Stimulated activated CD8-positive, alpha-beta memory T cell treated with anti-CD3 and anti-CD28 coated beads, Interleukin-2, amount 100 ng/mL, for 1 hour (primary cell): ENCODE measurements at places on chromosomes 5 and 9.

GRCh38 chr5:174418809-174419539 is 305.4 kb upstream of the MSX2 start:
- no peak for DNase-seq

GRCh38 chr5:143222287-143223231 is 180.9 kb downstream of the NR3C1 start:
- DNase-seq: no peak

- DNase-seq: no peak
These were observed 193.7 kb upstream of the NREP start for GRCh38 chr5:111950660-111951059.

DNA sequence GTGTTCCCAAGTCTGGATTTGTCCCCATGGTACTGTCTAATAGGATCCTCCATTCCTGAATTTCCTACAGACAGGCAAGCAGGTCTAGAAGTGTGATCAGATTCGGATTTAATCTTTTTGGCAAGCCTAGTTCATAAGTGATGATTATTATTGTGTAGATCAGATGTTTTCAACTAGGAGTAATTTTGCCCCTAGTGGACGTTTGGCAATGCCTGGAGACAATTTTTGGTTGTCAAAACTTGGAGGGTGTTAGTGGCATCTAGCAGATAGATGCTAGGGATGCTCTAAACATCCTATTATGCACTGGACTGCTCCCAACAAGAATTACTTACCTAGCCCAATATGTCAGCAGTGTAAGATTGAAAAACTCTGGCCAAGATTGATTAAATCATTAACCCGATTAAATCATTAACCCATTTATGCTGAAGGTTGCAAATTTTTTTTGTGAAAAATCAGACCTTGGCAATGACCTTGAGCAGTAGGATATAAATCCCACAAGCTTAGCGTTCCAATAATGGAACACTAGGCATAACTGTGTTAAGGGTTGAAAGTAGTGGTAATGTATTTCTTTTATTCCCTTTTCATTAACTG is 28.2 kb downstream of the TCERG1 start:
- DNase-seq: no peak

- no peak for DNase-seq
These were observed 488 bp downstream of the SKIC3 start for GRCh38 chr5:95554331-95554646.

DNA sequence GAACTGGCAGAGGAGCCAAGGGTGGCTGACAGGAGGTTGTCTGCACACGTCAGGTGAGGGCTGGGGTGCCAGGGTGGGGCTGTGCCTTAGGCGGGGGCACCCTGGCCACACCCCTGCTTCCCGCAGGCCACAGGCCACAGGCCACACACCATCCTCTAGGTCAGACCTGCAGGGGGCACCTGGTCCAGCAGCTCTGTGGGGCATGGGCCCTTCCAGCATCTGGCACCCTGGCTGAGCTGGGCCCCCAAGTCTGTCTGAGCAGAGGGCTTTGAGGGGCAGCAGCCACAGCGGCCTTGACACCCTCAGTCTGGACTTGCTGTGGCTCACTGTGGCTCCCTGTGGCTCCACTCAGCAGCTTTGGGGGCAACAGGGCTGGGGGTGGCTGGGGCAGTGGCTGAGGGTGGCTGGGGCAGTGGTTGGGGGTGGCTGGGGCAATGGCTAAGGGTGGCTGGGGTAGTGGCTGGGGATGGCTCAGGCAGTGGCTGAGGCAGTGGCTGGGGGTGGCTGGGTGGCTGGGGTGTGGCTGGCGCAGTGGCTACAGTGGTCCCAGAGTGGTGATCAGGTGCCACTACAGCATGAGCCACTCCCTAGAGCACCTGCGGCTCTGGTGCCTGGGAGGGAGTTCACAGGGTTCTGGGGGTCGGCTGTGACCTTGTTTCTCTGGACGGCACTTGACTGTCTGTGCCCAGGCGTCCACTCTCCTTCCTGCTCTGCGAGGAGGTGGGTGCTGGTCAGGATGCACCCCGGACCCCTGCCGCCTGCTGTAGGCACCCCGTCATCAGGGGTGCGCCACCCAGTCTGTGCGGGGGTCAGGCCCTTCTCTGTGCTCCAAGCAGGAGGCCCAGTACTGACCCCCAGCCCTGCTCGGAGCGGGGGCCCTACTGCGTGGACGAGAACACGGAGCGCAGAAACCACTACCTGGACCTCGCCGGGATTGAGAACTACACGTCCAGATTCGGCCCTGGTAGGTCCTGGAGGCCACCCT is 27.1 kb downstream of the NKD2 start:
- DNase-seq: no peak

- DNase-seq: no peak
These were observed 13.0 kb downstream of the NDST1 start for GRCh38 chr5:150520747-150521521.

DNA sequence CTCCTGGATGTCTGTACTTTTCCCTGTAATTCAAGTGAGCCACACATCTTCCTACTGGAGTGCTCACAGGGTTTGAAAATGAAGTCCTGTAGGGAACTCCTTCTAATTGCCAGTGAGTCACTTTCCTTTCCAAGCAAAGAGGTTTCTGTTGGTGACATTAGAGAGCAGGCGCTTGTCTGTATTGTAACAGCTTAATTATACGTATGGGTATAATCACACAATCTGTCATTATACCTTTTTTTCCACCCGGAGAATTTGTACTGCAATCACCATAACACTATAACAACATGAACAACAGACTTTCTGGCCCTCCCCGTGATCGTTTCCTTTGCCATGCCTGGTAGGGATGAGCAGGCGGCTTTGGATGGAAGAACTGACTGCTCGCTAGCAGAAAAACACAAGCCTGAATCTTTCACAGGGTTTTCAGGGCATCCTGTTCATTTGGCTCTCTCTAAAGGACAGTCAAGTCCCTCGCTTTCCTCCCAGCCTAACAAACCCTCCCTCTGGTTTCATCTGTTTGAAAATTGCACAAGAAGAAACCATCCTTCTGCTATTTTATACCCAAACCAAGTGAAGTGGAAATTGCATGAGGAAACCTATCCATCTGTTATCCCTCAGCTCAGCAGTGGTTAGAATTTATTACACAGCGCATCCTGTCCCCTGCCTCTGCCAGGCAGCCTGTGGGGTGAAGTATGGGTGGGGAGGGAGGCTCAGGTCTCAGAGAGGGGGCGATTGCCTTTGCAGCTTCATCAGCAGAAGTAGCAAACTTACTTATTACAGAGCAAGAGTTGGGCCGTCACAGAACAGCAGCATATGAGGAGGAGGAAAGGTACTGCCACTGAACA is 307.0 kb upstream of the TLE4 start:
- no peak for DNase-seq

- no peak for DNase-seq
These were observed 18.3 kb downstream of the MARCHF3 start for GRCh38 chr5:127011961-127012644.

- no peak for DNase-seq
These were observed 180.0 kb upstream of the PTGER4 start for GRCh38 chr5:40499518-40500273.

DNA sequence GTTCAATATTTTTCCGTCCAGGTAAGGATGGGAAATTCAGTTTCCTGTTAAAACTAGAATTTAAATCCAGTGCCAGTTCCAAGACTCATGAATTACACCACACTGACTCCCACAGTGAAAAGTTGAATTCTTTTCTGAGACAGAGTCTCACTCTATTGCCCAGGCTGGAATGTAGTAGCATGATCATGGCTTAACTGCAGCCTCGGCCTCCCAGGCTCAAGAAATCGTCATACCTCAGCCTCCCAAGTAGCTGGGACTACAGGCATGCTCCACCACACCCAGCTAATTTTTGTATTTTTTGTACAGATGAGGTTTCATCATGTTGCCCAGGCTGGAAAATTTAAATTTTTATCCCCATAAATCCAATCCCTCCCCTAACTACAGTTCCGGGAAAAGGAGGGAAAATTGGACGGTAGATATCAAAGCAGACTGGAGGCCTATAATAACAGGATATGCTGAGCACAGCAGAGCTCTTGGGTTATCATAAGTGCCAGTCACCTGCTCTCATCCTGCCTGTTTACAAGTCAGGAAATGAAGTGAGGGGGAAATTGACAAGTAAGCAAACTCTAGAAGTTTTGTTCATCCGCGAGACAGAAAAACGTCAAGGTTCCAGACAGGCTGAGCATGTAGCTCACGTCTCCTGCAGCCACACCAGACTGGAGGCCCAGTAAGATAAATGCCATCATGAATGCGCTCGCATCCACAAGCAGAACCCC is 105.7 kb downstream of the UGCG start:
- no peak for DNase-seq

- no peak for DNase-seq
These were observed 86.8 kb downstream of the MAPKAP1 start for GRCh38 chr9:125620216-125620615.

DNA sequence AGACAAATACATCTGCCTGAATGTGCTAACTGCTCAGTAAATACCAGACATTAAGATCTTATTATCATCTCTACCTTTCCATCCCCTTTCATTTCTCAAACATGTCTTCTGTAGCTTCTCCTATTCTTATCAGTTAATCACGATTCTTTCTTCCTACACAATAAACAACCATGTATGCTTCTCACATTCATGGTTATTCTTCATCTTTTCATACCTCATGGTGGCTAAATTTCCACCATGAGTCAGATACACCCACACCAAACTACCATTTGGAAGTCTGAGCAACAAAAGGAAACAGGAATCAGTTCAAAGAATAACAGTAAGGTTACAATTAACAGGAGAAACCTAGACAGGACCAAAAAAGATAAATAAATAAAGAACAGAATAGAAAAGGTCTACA is 7.7 kb downstream of the ZNF622 start:
- DNase-seq: no peak

DNA sequence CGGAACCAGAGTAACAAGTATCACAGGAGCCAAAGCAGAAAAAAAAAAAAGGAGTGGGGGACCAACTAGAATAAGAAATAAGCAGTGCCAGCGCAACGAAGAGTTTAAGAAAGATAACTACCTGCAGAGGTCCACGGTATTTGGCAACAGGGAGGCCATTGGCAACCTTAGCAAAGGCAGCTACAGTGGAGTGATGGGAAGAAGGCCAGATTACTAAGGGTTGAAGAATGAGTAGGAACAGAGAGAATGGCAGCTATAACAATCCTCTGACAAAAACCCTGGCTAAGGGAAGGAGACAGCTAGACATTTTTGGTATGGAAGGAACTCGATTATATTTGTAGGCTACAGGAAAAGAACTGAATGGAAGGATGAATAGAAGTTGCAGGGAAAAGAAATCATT is 93.4 kb upstream of the DMAC1 start:
- no peak for DNase-seq

GRCh38 chr5:28164568-28164967 is 1126.2 kb upstream of the CDH9 start:
- DNase-seq: no peak

DNA sequence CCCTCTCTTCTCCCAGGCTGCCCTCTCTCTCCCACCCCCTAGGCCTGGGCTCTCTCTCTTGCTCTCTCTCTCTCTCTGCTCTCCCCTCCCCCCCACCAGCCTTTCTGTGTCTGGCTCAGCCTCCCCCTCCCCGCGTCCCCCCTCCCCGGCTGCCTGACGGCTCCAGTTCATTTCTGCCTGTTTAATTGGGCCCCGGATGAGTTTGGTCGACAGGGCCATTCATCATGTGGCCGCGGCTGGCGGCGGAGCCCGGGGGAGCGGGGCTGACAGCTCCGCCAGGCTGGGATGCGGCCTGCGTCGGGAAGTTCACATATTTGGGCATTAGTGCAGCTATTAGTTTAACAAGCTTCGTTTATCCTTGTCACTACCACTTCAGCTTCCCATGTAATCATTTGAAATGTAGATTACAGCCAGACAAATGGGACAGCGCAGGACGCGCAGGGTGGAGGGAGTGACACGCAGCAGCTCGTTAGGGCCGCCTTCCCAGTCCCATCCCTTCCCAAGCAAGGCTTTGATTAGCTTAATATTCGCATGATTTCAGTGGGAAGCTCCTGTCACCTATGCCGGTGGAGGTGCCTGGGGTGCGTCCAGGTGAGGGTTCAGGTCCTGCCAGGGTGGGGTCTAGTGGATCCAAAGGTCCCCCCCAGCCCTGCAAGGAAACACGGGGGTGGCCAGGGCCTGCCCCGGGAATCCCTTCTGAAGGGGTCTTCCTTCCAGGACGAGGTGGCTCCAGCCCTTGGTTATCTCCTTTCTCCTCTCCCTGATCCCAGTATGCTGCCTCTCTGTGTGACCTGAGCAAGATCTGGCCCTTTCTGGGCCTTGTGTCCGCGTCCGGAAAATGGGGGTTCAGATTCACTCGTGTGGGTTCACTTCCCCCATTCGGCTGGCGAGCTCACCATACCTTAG is 214.8 kb downstream of the PAX5 start:
- no peak for DNase-seq

- no peak for DNase-seq
These were observed 279.4 kb downstream of the CDH10 start for GRCh38 chr5:24365406-24365805.

GRCh38 chr5:8845296-8845695 is 700.6 kb downstream of the SEMA5A start:
- DNase-seq: no peak

GRCh38 chr5:148090146-148090772 is 26.5 kb downstream of the SPINK5 start:
- no peak for DNase-seq

DNA sequence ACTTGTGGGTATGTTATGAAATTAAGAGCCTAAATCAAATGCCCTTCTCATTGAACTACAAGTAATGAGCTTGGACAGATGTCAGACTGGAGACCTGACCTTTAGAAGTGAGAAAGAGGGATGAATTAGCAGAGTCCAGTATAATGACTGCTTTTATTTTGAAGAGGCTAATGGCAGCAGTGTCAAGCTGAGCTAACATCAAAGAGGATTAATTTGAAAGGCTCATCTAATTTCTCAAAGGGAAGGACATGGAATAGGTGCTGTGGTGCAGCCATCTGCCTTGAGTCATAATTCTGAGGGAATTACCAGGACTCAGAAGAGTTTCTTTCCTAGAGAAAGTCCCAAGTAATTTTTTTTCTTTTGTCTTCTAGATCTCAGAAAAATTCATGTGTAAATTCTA is 57.6 kb downstream of the FAM81B start:
- DNase-seq: no peak

GRCh38 chr9:81266674-81267073 is 422.7 kb downstream of the TLE1 start:
- DNase-seq: no peak

DNA sequence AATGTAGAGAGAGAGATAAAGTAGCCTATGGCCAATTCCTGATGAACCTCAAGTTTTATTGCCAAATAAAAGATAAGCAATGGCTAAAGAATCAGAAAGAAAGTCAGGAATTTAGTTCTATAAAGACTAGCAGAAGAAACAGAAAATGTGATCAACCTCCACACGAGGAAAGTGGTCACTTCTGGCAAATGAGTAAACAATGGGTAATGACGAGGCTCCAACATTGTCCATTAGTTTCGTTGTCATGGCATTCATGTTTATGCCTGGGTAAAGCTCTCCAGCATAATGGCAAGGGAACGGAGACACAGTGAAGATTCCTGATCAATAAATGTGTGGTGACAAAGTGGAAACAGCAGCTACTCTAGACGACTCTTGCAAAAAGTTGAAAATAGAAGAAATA is 341.8 kb upstream of the CTNND2 start:
- no peak for DNase-seq

- DNase-seq: no peak
These were observed 21.6 kb downstream of the DMRT2 start for GRCh38 chr9:1071730-1072129.
